ENCODE measurements at places on chromosomes 16 and 17.

DNA sequence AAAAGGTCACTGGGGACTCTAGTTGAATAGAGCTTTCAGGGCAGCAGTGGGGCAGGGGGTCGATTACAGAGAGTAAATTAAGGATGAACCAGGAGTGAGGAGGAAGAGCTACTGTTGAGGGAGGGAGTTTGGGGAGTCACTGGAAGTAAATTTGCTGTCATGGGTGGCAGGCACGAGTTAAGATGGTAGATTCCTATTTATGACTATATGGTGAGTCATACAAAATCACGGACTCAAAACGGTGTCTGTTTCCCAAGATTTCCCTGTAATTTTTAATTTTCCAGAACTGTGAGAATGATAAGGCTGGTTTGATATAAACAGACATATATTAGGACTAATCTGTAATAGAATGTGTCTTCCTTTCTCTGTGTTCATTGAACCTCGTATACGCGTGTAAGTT, 287.6 kb upstream of the GOT2 start:
- no peak for DNase-seq

DNA sequence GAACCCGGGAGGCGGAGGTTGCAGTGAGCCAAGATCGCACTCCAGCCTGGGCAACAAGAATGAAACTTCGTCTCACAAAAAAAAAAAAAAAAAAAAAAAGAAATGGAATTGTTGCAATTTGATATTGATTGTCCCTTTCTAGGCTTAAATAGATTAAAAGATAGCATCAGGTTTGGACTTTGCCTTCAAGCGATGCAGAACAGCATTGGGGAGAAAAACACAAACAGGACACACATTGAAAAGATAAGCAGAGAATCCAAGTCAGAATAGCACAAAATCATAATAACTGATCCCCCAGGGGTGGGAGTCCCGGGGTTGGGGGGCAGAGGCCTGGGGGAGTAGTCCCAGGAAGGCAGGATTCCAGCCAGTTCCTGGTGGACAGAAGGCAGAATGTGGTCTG, 3.9 kb upstream of the CREBBP start:
- DNase-seq = no peak

DNA sequence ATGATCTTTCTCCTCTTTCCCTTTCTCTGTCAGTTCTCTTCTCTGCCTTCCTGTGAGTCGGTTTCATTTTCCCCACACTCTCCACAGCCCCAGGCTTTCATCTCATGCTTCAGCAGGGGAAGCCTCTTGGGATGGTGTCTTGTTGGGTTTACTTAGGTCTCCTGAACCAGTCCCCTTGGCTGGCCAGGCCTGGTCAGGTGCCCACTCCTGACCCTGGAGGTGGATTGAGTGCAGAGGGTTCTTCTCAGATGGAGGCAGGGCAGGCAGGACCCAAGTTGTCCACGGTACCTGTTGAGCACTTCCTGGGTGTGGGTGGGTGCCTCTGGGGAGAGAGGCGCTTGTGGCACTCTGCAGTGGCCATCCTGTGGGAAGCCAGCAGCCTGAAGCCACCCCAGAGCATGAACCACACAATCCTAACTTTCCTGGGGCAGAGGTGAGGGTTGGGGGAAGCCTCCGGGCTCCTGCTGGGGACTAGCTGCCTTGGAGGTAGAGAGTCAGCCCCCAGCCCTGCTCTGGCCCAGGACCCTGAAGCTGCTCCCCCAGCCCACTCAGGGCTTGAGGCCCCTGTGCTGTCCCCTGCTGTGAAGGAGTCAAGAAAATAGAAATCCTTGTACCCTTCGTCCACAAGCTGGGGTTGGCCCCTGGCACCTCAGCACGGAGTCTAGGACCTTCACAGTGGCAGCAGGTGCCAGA, 2.0 kb upstream of the RAP1GAP2 start:
- no peak for DNase-seq

DNA sequence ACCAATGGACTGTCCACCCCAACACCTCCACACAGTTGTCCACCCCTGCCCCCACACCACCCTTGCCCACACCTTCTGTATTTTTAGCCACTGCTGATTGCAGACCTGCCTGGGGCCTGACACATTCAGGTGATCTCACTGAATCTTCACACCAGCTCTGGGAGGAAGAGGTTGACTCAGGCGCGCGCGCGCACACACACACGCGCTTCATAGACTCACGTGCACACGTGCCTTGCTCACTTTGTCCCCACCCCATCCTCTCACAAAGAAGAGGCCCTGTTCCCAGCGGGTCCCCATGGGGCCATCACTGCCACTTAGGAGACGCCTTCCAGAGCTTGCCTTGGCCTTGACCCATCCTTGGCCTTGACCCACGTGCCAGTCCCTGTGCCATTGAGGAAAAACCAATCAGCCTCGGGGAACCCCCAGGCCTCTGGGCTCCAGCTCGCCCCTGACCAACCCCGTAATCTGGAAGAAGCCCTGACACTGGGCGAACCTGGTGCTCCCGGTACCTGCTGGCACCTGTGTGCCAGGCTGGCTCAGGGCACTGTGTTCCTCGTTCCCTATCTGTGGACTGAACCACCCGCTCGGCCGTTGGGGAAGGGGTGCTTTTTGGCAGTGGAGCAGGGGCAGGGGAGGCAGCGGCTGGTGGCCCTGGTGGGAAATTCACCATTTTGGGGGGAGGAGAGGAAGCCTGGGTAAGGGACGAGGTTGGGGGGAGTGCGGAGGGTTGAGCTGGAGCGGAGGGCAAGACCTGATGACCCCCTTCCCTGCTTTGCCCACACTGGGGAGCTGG, 3.2 kb downstream of the NLGN2 start:
- no peak for DNase-seq

- DNase-seq = peak; percentile 77
Measured at GRCh38 chr16:2720719-2721633, 952 bp upstream of the PRSS27 start.

DNA sequence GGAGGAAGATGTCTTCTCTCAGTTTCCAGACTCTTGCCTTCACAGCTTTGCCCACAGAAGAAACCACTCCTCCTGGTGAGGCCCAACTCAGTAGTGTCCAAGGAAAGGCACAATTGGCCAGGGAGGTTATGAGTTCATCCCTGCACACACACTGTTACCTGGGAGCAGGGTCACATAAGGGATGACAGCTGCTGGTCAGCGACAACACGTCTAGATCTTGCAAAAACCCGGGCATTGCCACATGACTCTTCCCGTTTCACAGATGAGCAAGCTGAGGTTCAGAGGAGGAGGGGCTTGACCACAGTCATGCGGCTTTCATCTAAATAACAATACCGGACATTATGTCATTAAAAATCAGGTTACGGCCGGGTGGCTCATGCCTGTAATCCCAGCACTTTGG, 186.0 kb downstream of the COPRS start:
- DNase-seq = no peak

GRCh38 chr17:41563607-41564170, 8.2 kb downstream of the KRT9 start:
- no peak for DNase-seq

DNA sequence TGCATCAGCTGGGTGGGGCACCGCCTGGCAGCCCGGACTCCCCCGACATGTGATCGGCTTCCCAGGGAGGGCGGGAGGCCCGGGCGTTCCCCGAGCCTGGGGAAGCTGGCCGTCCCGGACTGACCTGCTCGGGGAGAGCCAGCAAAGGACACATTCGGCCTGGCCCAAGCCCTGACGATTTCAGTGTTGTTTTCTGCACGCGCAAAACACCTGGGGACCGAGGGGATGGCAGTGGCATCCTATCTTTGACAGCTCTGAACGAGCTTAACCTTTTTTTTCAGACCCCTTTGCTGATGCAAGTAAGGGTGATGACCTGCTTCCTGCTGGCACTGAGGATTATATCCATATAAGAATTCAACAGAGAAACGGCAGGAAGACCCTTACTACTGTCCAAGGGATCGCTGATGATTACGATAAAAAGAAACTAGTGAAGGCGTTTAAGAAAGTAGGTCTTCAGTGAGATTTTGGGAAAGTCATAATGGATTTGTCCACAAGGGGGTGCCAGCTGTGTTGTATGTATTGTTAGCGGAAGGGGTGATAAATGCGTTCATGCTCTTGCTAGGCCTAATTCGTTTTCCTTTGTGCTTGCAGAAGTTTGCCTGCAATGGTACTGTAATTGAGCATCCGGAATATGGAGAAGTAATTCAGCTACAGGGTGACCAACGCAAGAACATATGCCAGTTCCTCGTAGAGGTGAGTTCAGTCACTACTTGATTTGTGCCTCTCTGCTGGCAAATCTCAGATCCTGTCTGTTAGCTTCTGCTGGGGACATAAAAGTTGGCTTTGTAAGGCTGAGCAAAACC, 1.0 kb downstream of the EIF1 start:
- DNase-seq = peak; percentile 42

GRCh38 chr17:62664336-62665120, 37.1 kb downstream of the MRC2 start:
- no peak for DNase-seq

GRCh38 chr17:82113422-82113821, 15.4 kb upstream of the FASN start:
- no peak for DNase-seq

GRCh38 chr16:24524855-24525677, 14.3 kb upstream of the RBBP6 start:
- no peak for DNase-seq

All from G401 (cell line).